ENCODE measurements at places on chromosomes 3 and 15.

DNA sequence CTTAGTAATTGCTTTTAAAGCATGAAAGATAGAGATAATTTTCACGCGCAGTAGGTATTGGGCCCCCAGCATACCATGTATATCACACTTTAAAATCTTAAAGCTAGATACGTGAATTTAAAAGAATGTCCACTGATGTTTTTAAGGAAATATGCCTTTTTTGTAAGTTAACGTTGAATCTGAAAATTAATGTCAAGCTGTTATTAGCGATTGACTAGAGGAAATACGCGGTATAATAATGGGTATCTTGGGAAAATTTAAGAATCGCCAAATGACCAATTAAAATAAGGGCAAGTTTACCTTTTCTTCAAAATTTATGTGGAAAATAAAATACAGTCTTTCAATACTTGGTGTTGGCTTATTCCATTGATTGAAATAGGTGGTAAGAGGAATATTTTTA, 13.3 kb upstream of the CHD2 start:
- DNase-seq: no peak

GRCh38 chr3:69300296-69300695, 85.6 kb downstream of the FRMD4B start:
- no peak for DNase-seq

DNA sequence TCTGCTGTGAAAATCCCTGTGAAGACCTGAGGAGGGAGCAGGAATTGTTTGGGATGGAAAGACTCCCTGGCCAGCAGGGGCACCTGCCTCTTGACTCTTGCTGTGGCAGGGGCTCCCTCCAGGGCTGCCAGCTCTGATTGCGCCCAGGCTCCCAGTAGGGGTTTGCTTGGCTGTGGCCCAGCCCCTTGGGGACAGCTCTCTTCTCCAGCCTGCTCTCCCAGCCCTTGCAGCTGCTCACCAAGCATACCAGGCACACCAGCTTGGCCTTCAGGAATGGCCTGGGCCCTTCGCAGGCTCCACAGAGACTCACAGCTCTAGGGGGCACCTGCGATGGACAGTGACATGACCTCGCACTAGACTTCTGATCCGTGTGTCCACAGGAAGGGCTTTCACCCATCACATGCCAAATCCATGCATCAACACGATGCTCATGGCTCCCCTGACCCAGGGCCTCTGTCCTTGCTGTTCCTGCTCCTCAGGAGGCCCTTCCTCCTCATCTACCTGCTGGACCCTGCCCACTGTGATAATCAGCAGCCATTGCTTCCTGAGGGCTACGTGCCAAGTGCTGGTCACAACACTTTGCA, 61.8 kb downstream of the SCN5A start:
- DNase-seq: no peak

- no peak for DNase-seq
Measured at GRCh38 chr3:5006755-5007202, 27.5 kb downstream of the BHLHE40 start.

DNA sequence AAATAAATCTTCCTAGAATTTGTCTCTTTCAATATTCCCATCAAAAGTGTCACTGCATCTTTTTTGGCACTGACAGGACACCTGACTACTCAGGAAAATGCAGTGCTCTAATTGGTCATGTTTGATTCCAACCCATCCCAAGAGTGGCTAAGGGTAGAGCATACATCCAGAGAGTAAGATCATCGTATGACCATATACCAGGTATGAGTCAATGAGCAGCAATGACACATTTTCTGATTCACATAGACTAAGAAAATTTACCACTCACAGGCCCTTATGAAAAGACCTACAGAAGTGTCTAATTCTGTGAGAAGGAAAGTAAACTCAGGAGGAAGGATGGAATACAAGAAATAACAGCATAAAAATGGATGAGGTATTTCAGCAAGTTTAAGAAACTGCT, 434.2 kb downstream of the ZIC1 start:
- DNase-seq: no peak

DNA sequence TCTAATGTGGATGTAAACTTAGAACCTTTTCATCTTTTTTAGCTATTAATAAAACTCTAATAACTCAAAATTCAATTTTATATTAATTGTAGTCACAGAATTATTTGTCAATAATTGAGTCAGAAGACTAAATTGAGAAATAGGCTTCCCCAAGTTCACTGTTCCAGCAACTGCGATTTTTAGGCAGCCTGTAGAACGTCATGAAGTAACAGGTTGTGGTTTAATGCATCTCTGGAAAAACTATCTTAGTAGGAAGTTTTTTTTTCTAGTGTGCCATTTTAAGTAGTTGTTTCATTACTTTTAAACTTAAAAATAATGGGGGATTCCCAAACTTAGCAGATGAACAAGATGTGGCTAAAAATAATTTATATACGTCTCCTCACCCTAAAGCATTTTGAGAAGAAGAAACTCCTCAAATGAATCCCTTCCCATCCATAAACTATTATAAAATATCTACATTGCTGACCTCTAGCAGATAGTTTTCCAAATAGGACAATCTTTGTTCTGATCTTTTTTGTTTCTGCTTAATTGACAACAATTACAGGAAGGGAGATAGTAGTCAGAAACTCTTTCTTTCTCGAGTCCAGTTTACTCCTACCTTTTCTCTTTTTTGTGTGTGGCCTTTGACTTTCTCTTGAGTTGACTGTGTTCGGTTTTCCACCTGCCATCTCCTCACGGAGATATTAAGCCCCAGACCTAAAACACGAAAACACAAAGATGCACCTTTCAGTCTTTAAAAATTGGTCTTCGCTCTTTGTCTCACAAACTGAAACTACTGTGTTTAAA, 43.1 kb downstream of the LRCH3 start:
- no peak for DNase-seq

DNA sequence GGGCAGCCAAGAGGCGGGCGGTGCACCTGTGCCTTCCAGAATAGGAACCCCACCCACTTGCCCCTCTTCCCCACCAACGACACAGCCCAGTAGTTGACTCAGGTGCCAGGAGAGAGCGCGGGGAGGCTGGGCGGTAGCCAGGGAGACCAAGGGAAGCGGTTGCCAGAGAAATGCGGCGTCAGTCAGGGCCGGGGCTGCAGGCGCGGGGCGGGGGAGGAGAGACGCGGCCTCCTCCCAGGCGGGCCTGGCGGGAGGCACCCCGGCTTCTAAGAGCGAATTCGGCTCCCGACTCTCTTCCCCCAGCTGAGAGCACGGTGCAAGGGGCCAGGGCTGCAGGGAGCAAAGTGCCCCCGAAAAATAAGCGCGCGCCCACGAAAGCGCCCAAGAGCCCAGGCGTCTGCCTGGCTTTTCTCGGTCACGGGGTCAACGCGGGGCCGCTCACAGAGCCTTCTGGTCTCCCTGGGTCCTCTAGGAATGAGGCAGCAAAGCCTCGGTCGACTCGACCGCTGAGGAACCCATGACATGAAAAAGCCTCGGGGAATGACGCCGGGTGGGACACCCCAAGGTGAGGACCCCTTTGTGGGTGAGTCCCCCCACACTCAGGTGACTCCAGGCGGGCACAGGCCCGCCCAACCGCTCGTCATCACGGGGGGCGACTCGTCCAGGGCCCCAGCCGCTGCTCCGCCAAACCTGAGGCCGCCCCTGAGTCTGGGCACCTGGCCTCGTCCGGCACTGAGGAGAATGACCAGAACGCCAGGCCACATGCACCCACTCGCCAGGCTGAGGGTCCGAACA, 716 bp downstream of the CPEB1 start:
- no peak for DNase-seq
